ENCODE measurements at places on chromosomes 5 and 9. TPM values are rescaled to one million over a fixed set of nuclear protein-coding genes. Genes with fewer than 3 reads are reported as not detected.

The LHX2 gene
- not detected for total RNA-seq

- H3K4me3 ChIP-seq: no peak overlapping the region
- no peaks in the 10 kb centered on the region for H3K4me1 ChIP-seq
- H3K27me3 ChIP-seq: no peaks in the 10 kb centered on the region
- H3K27ac ChIP-seq: no peak overlapping the region
- H3K36me3 ChIP-seq: no peaks in the 10 kb centered on the region
These were observed 45.9 kb downstream of the RANBP17 start for GRCh38 chr5:170907758-170908157.

The PAEP gene
- total RNA-seq: not detected

- H3K27ac ChIP-seq: no peak overlapping the region
- peaks cover 56% of the 10 kb centered on the region for H3K36me3 ChIP-seq
- DNase-seq: no peak
- H3K4me3 ChIP-seq: no peak overlapping the region
- no peaks in the 10 kb centered on the region for H3K27me3 ChIP-seq
- H3K4me1 ChIP-seq: no peaks in the 10 kb centered on the region
These were observed 19.5 kb upstream of the MXD3 start for GRCh38 chr5:177330991-177331842.

The GFPT2 gene
- total RNA-seq: not detected

The SPATA31E1 gene
- total RNA-seq: not detected

DNA sequence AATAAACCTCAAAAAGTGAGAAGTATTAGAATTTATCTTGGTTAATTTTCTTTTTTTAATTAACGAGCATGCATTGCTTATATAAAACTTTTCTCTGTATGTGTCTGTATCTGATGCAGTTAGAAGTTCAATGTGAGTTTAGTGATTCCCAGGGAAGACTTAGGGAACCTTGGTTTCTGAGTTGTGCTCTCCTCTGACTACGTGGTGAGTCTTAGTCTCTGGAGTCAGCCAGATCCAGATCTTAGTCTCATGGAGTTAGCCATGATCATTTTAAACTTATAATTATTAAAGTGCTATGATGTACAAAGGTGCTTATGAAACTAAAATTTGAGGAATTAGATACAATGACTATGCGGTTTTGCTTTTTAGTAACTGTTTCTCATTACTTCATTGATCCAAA, 285.3 kb upstream of the DMRT1 start:
- H3K36me3 ChIP-seq: no peaks in the 10 kb centered on the region
- no peak overlapping the region for H3K27ac ChIP-seq
- no peak overlapping the region for H3K4me3 ChIP-seq
- no peak for DNase-seq

The CCIN gene
- total RNA-seq: 1.4 TPM

GRCh38 chr9:10605388-10605787, 7.4 kb downstream of the PTPRD start:
- no peaks in the 10 kb centered on the region for H3K27me3 ChIP-seq
- H3K27ac ChIP-seq: no peak overlapping the region
- H3K4me3 ChIP-seq: no peak overlapping the region
- no peaks in the 10 kb centered on the region for H3K4me1 ChIP-seq
- DNase-seq: no peak

DNA sequence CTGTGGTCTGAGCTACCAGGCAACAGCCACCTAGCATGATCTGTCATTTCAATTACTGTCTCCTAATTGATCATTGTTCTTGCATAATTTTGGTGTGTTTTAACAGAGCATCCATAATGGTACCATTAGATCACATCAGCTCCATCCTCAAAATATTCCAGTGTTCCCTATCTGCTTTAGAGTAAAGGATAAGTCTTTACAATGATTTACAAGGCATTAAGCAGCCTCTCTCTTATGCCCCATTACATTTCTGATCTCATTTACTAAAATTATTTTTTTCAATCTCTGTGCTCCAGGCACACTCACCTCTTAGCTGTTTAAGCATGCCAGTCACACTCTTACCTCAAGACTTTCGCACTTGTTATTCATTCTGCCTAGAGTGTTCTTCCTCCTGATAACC, 389.9 kb upstream of the PTPRD start:
- no peaks in the 10 kb centered on the region for H3K27me3 ChIP-seq
- no peaks in the 10 kb centered on the region for H3K4me1 ChIP-seq
- H3K4me3 ChIP-seq: no peak overlapping the region
- H3K36me3 ChIP-seq: no peaks in the 10 kb centered on the region

GRCh38 chr5:151483647-151484046, 36.2 kb downstream of the SLC36A1 start:
- H3K27ac ChIP-seq: no peak overlapping the region
- no peak for DNase-seq
- H3K36me3 ChIP-seq: peaks cover 55% of the 10 kb centered on the region

DNA sequence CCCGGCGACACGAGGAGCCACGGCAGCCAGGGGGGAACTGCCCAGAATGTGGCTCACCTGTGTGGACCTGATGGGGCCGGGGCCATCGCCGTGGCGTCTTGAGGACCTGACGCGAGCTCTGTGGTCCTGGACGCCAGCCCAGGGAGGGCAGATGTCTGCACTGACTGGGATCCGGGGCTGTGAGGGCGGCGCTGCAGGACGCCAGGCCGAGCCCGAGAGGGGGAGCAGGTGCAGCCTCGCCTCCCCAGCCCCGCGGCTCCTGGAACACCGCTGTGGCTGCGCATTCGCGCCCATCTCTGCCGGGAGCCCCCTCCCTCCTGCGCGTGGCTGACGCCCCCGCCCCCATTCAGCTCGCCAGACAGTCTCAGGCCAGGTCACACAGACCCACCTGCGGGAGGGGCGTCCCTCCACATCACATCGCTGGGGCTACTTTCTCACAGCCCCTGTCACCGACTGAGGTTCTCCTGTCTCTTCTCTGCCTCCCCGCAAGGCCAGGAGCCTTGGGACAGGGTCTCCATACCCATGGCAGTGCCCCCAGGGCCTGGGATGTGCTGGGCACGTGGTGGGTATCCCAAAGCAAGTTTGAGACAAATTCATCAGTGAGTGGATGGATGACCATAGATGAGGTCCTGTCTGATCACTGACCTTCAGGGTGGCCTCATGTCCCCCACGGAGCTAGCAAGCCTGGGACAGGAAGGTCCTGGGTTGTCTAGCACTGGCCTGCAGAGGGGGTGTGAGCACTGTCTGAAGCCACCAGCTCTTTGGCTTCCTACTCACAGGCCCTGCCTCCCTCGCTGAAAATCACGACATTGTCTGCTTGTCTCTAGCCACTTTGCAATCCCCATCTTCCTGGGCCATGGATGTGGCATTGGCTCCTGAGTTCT, 47.3 kb downstream of the RASGEF1C start:
- H3K36me3 ChIP-seq: no peaks in the 10 kb centered on the region
- H3K27me3 ChIP-seq: no peaks in the 10 kb centered on the region
- DNase-seq: no peak
- H3K4me3 ChIP-seq: no peak overlapping the region
- no peak overlapping the region for H3K27ac ChIP-seq

- H3K4me1 ChIP-seq: no peaks in the 10 kb centered on the region
- H3K27ac ChIP-seq: no peak overlapping the region
- no peak overlapping the region for H3K4me3 ChIP-seq
- no peaks in the 10 kb centered on the region for H3K36me3 ChIP-seq
- H3K27me3 ChIP-seq: peaks cover 3% of the 10 kb centered on the region
These were observed 97.8 kb downstream of the CMYA5 start for GRCh38 chr5:79787448-79787847.

Measured in CD4-positive, CD25-positive, alpha-beta regulatory T cell (primary cell).